T-helper 2 cell (primary cell): ENCODE measurements at places on chromosomes 2 and 18.

- DNase-seq, result no peak
These were observed 50.1 kb downstream of the PGAP1 start for GRCh38 chr2:196876364-196876763.

DNA sequence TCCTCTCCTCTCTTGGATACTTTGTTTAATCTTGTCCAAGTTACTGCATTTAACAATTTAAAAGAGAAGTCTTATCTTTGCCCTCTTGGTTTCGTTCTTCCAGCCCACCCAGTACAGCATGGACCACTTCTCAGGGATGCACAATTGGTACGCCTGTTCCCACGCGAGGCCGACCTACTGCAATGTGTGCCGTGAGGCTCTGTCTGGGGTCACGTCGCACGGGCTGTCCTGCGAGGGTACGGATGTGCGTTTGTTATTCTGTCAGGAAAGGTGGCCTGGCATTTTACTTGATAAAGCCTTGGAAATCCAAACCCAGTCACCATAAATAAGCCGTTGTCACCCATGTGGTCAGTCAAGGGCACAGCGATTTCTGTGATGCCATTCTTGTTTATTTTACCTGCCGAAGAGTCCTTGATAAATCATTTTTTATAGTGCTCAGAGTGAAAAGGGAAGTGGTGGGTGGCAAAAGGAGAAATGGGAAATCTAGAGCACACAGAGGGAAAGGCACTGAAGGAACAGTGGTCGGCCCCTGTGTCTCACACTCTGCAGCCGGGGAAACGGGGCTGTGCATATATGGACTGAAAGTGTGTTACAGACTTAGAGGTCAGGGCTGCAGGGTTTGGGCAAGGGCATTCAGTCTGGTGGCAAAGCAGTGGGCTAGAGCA is 80.5 kb downstream of the DGKD start:
- no peak for DNase-seq

- DNase-seq, result peak; percentile 73
These were observed 326.1 kb downstream of the PARD3B start for GRCh38 chr2:204871231-204871953.

DNA sequence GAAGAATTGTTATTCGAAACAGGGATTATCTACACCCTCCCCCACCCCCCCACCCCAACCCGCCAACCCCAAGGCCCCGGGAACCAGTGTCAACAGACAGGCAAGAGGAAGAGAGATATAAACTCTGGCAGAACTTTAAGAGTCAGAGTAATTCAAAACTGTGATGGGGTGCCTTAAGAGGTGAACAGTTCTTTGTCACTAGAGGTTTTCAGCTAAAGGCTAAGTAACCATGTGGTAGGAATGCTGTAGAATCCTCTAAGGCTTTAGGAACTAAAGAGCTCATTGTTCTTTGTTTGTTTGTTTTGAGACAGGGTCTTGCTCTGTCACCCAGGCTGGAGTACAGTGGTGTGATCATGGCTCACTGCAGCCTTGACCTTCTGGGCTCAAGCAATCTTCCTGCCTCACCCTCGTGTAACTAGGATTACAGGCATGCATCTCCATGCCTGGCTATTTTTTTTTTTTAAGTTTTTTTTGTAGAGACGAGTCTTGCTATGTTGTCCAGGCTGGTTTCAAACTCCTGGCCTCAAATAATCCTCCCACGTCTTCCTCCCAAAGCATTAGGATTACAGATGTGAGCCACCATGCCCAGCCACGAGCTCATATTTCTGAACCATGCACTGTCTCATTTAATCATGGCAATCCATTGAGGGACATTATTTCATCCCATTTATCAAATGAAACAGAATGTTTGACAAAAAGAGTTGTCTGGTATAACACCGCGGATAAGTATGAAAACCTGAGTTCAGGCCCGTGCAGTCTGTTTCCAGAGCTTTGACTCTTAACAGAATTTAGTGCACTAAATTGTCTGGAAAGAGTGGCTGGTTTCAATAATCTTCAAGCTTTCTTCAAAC is 20.8 kb upstream of the TMEM17 start:
- DNase-seq, result no peak

- DNase-seq, result no peak
These were observed 6.1 kb downstream of the FIGN start for GRCh38 chr2:163729636-163730273.

GRCh38 chr2:182266909-182267308 is 159.9 kb downstream of the PDE1A start:
- DNase-seq, result no peak

DNA sequence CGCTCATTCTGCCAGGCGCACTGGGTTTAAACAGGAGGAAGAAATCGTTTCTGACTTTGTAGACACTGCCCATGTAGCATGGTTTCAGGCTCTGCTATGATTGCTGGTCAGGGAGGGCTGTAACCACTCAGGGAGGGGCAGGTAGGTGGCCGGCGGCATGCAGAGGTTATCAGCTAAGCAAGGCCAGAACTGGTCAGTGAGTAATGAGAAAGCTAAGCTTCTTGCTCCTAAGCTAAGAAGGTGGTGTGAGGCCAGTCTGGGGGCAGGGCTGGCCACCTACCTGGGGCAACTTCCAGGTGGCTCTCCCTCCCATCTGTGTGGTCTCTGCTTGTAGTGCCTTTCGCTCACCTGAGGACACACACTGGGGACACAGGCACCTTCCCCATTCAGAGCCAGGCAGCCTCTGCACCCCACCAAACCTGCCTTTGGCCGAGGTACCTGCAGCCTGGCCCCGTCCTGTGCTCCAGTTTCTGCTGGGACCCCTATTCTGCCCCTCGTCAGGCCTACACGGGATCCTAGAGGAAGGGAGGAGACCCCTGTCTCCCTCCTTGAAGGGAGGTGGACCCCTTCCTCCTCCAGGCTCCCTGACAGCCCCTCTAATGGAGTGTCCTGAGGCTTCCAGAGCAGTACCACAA is 195.9 kb downstream of the SEPTIN10 start:
- no peak for DNase-seq
